ENCODE measurements at places on chromosomes 2 and 18.

DNA sequence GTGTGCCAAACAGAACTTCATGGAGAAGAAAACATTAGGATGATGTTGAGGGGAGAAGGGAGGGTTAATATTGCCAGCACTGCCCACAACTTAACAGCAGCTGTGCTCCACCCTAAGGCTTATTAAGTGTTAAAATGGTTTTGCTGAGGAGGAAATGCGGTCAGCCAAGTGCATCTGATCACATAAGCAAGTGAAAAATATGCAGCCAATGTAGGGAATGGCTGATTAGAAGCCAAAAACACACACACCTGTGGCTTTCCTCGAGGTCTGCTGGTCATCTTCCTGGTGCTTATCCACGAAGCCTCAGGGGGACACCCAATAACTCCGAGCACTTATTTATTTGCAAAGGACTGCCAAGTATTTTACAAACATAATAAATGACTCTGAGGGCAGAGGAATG lies 66.3 kb upstream of the GPR45 start:
- no peak for DNase-seq

DNA sequence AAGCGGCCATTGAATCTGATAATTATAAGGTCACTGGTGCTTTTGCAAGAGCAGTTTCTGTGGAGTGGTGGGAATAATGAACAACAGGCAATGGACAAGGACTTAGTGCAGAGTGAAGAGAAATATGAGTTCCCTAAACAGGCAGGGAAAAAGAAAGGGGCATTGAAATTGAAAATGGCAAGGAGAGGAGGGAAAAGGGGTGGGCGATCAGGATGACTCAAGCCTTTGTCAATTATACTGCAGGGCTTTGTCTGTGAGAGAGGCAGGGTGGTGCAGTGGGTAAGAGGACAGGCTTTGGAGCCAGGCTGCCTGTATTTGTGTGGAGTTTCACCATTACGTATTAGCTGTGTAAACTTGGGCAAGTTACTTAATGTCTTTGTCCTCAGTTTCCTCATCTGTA lies 29.5 kb upstream of the PAIP2B start:
- DNase-seq, result no peak

GRCh38 chr2:17821080-17821479 lies 4.8 kb downstream of the MSGN1 start:
- no peak for DNase-seq

DNA sequence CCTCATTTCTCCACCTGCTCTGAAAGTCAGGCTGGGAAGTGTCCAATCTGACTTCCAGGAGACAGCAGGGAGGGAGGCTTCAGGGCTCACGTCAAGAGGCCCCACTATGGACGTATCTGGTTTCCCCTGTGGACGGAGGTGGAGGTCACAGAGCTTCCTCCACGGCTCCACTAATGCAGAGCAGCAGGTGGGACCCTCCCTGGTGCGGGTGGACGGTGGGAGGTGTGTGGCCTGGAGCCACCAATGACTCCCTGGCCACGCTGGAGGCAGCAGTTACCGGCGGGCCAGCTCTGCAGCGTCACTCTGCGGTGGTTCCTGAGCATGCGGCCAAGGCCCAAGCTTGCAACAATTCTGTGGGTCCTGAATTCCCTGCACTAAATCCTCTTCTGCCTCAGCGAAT lies 9.0 kb downstream of the CRACDL start:
- DNase-seq, result no peak

GRCh38 chr2:43175020-43175441 lies 51.4 kb downstream of the ZFP36L2 start:
- no peak for DNase-seq

All from GF-D8 (cell line).